ENCODE measurements at places on chromosomes 1 and 21.

DNA sequence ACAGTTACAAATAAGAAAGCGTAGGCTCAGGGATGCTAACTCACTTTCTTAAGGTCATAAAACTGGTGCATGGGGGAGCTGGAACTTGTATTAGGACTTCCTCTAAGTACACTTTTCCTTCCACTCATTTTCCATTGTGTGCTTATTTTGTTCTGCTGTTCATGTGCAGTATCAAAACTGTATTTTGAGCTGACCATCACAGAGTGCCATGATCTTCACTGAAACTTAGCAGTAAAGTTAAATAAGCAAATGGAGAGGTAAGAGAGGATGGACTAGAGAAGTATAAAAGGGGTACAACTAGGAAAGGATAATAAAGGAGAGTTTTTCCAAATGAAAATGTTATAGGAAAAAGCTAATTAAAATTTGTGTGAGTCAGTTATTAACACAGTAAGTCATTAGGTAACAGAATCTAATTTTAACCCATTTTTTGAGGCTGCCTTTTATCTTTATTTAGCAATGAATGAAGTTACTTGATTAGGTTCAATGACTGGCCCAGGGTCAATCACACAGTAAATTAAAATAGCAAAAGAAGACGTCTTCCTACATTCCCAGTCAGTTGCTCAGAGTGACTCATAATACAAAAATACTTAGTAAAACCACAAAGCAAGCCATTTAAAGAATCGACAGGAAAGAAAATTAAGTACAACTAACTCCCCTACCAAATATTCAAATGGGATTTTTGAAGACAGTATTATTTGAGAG lies 165.8 kb upstream of the C1orf105 start:
- DNase-seq, result no peak

GRCh38 chr1:157968508-157968907 lies 24.9 kb upstream of the KIRREL1 start:
- DNase-seq, result no peak

DNA sequence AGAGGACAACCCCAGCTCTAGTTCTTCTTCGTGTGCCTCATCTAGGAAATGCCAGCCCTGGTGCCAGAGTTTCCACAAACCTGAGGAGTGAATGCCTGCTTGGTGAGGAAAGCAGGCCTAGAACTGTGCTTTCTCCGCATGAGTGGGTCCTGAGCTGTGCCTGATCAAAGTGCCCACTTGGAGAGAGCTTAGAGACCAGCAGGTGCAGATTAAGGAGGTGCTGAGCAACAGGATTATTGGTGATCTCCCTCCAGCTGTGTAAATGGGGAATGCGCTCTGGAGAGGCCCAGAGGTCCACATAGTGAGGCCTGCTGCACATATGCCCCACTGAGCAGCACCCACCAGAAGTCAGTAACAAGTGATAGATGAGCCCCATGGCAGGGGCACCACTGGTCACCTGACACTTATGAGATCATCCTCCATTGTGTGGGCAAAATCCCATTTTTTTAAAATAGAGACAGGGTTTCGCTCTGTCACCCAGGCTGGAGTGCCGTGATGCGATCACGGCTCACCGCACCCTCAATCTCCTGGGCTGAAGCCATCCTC lies 127.2 kb upstream of the ZC3H12A start:
- no peak for DNase-seq

- DNase-seq, result no peak
These were observed 16.6 kb downstream of the CACNA1S start for GRCh38 chr1:201095581-201095980.

DNA sequence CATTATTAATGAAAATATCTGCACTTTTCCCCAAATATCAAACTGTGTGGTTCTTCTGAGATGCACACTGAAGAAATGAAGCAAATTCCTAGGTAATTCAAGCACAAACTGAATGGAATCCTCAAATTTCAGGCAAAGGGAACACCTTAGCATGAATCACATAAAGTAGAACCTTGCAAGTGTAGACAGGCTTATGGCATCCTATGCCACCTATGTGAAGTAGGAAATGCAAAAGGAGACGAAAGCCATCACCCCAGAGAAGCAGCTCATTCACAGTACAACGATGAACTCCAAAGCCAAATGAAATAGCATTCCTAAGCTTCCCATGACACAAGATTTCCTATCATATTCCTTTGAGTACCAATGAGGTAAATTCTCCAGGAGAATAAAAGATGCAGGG lies 461.2 kb upstream of the RUNX1 start:
- no peak for DNase-seq

- DNase-seq, result no peak
These were observed 45.9 kb downstream of the SLC45A1 start for GRCh38 chr1:8363767-8364301.

DNA sequence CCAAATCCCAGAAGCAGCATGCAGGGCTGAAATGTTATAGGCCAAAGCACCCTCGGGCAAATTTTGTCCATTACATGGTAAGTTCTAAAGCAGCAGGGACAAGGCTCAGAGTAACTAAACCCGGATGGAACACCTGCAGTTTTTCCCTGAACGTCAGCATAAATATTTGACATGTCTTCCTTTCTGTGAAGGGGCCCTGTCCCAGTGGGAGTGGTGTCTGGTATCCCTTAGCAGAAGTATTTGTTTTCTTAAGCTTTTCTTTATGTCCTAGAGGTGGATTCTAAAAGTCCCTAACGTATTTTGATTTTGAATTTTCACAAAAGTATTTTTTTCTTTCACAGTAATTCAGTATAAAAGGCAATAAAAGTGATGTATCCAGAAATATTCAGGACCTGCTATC lies 223.9 kb downstream of the ST6GALNAC3 start:
- DNase-seq, result no peak

DNA sequence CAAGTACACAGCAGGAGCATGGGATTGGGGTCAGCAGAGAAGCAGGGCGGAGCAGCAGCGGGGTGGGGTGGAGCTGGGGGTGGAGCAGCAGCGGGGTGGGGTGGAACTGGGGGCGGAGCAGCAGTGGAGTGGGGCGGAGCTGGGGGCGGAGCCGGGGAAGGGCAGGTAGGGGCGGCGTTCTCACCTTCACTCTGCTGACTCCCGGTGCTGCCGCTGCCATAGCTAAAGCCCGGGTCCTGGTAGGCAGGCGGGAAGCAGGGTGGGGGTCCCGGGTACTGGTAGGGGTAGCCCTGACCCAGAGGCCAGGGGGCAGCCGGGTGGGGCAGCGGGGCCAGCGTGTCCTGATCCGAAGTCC lies 6.7 kb downstream of the TAS1R3 start:
- DNase-seq, result no peak

DNA sequence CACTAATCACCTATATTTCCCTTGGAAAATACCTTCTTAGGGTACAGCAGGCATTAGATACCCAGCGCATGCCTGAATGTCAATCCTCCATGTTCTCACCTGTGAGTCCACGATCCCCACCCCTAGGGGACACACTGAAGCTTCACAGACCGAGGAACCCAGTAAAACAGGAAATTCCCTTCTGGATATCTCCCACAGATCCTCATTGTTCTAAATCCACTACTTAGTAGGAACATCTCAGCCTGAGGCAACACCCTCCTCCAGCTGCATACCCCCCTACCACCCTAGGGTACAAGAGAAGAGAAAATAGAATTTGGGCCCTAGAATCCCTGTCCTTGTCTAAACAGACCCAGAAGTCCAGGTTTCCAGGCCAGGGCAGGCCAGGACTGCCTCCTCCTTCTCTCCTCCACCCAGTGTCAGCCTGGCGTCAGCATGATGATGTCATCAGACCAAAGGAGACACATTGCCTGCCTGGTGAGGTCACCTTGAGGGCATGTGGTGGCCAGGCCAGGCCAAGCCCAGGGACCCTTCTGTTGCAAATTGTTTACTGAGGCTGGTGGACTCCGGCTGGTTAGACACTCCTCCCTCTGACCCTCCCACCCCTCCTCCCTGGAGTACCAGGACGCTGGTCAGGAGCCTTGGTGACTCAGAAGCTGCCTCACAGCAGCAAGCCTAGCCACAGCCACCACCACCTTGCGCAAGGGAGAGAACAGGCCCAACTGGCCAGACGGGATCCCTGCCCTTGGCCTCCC lies 6.2 kb downstream of the NECTIN4 start:
- DNase-seq, result no peak

Measured in stimulated activated CD4-positive, alpha-beta T cell treated with anti-CD3 and anti-CD28 coated beads, Interleukin-1b, Interleukin-23, amount 100 ng/mL, for 1 hour (primary cell).